Placental epithelial cell (primary cell): ENCODE measurements at places on chromosomes 3 and 15. TPM values are rescaled to one million over a fixed set of nuclear protein-coding genes. Genes with fewer than 3 reads are reported as not detected.

The GATA2 gene
- total RNA-seq = 9.4 and 19.5 TPM in 2 replicates

The MYRIP gene
- not detected in 2 replicates for total RNA-seq

The RPL39L gene
- total RNA-seq = 9.4 and 10.2 TPM in 2 replicates

The SLC28A2 gene
- not detected in 2 replicates for total RNA-seq

The LMAN1L gene
- total RNA-seq = 0.11 TPM in 1 of 2 replicates, not detected in the other

The CLK3 gene
- 75.8 and 88.2 TPM in 2 replicates for total RNA-seq

The PROK2 gene
- not detected in 2 replicates for total RNA-seq

The TNFAIP8L3 gene
- total RNA-seq = not detected in 2 replicates

The CACNA1D gene
- total RNA-seq = 0.11 TPM in 1 of 2 replicates, not detected in the other

The DPPA4 gene
- not detected in 2 replicates for total RNA-seq

The ZIC4 gene
- total RNA-seq = 0.11 TPM in 1 of 2 replicates, not detected in the other

The RTP3 gene
- total RNA-seq = not detected in 2 replicates

The LRTM1 gene
- 0.39 TPM in 1 of 2 replicates, not detected in the other for total RNA-seq

The EIF3J gene
- 22.1 and 28.3 TPM in 2 replicates for total RNA-seq

The FEZF2 gene
- not detected in 2 replicates for total RNA-seq

The DUOXA2 gene
- not detected in 2 replicates for total RNA-seq

The PLA2G4D gene
- total RNA-seq = not detected in 2 replicates

The C2CD4B gene
- total RNA-seq = not detected in 2 replicates

The STRA6 gene
- total RNA-seq = 15.7 and 85.2 TPM in 2 replicates

The LNP1 gene
- total RNA-seq = 6.0 and 10.6 TPM in 2 replicates

The NOX5 gene
- total RNA-seq = 0.22 and 0.39 TPM in 2 replicates

The GOLGA6D gene
- not detected in 2 replicates for total RNA-seq

The BCHE gene
- total RNA-seq = 1.3 and 9.4 TPM in 2 replicates

The MAP6D1 gene
- 4.3 and 11.0 TPM in 2 replicates for total RNA-seq

The CYP11A1 gene
- 0.33 and 1.6 TPM in 2 replicates for total RNA-seq

The CXCR6 gene
- not detected in 2 replicates for total RNA-seq

The SAXO2 gene
- total RNA-seq = 0.39 and 6.6 TPM in 2 replicates
